ENCODE measurements at places on chromosomes 1 and 21. TPM values are rescaled to one million over a fixed set of nuclear protein-coding genes. Genes with fewer than 3 reads are reported as not detected.
A peak's percentile ranks its signal among the peaks of the same experiment; 100 is the strongest.

DNA sequence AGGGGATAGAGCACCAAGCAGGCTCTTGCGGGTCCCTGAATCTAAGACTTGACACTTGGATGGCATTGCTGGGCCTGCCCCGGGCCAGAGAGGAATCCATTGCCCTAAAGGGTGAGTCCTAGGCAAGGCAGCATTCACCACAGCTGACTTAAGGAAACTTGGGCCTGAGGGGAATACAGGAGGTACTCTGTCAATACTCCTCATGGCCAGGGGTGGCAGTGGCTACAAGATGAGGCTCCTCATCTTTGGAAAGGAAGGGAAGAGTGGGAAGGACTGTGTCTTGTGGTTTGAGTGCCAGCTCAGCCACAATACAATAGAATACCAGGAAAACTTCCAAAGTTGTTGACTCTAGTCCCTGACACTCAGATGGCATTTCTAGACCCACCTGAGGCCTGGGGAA is 5.1 kb downstream of the KRTAP22-1 start:
- no peak for DNase-seq
- H3K27ac ChIP-seq, result no peak overlapping the region
- no peaks in the 10 kb centered on the region for H3K27me3 ChIP-seq
- no peaks in the 10 kb centered on the region for H3K4me1 ChIP-seq
- no peak overlapping the region for H3K4me3 ChIP-seq

- H3K27ac ChIP-seq, result no peak overlapping the region
- H3K36me3 ChIP-seq, result no peaks in the 10 kb centered on the region
- peaks cover 26% of the 10 kb centered on the region for H3K27me3 ChIP-seq
- H3K4me3 ChIP-seq, result no peak overlapping the region
- H3K4me1 ChIP-seq, result no peaks in the 10 kb centered on the region
Observed at GRCh38 chr1:5815211-5815610, 177.0 kb downstream of the NPHP4 start.

The FAM72A gene
- not detected for total RNA-seq

DNA sequence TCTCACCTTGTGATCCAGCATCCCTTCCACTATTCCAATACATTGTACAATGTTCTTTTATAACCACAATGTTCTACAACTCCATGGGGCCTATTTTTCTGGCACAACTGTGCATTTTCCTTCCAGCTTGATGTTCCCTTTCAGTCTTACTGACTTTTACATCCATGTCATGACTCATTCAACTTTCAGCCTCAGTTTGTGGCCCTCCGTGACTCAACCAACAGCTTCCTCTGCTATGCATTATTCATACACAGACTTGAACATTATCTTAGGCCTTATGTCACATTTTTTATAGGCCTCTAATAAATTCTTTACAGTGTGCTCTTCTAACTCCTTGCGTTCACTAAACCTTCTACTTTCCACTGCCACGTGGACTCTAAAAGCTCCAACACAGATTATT is 119.4 kb upstream of the PRMT6 start:
- H3K27ac ChIP-seq, result no peak overlapping the region
- no peaks in the 10 kb centered on the region for H3K36me3 ChIP-seq
- no peak overlapping the region for H3K4me3 ChIP-seq
- no peaks in the 10 kb centered on the region for H3K4me1 ChIP-seq
- no peak for DNase-seq

- H3K27ac ChIP-seq, result peak overlapping the region; percentile 88
- peaks cover 48% of the 10 kb centered on the region for H3K4me1 ChIP-seq
- H3K27me3 ChIP-seq, result no peaks in the 10 kb centered on the region
- peak; percentile 18 for DNase-seq
Observed at GRCh38 chr1:244049162-244050013, 1.7 kb upstream of the ZBTB18 start.

DNA sequence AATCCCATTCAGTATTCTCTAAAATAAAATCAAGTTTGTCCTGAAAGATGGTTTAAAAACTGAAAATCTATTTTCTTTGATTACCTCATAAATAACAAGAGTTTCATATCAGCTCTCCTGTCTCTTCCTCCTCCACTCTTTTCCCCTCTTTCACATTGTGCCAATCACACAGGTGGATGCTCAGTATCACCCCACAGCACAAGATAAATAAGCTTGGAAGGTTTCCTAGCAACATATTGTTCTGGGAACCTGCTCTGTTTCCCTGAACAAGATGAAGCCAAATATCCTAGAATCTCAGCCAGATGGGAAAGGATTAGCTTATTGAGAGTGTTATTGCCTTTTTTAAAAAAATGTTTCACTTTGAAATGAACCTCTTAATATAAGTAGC is 45.7 kb upstream of the CACYBP start:
- DNase-seq, result no peak
- H3K27ac ChIP-seq, result no peak overlapping the region
- no peak overlapping the region for H3K4me3 ChIP-seq
- no peaks in the 10 kb centered on the region for H3K36me3 ChIP-seq

DNA sequence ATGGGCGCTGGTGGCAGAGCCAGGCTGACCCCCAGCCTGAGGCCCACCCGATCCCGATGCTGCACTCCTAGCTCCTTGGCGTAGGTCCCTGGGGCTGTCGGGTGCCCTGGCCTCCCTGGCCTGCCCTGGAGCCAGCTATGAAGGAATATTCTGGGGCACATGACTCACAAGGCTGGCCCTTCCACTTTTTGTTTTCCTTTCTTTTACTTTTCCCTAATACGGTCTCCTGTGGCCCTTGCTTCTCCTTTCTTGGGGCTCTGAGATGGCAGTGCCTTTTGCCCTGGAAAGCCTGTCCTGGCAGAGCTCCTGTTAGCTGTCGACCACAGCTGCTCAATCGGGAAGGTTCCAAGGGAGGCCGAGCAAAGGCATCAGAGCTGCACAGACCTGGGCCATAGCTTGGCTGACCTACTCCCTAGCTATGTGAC is 22.1 kb downstream of the ARHGEF10L start:
- no peaks in the 10 kb centered on the region for H3K36me3 ChIP-seq
- H3K4me1 ChIP-seq, result peaks cover 48% of the 10 kb centered on the region
- H3K27me3 ChIP-seq, result no peaks in the 10 kb centered on the region
- H3K4me3 ChIP-seq, result no peak overlapping the region
- peak overlapping the region; percentile 88 for H3K27ac ChIP-seq

Data from gastrocnemius medialis (tissue), 4 donors.